ENCODE measurements at places on chromosomes 1 and 21.

DNA sequence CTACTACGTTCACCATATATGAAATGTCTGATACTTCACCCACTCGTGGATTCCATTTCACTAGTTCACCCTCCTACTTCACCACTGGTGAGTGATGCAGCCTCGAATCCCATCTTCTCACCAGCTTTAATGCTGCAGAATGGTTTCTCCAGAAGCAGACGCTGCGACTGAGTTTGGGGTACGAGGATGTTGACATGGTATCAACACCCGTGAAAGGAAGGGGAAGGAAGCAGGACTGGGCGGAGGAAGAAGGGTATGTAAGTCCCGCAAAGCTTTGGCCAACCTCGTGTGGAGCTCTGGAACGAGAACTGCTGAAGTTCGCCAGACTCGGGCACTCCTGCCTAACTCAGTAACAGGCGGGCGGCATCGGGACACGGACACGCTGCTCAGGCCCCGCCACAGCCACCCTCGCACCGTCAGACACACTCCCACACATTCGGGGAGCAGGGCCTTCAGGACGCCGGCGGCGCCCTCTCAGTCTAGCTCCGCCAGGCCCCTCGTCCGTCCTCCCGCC, 833 bp upstream of the DIP2A start:
- DNase-seq, result no peak

- no peak for DNase-seq
Measured at GRCh38 chr21:43903451-43904091, 38.5 kb downstream of the AGPAT3 start.

DNA sequence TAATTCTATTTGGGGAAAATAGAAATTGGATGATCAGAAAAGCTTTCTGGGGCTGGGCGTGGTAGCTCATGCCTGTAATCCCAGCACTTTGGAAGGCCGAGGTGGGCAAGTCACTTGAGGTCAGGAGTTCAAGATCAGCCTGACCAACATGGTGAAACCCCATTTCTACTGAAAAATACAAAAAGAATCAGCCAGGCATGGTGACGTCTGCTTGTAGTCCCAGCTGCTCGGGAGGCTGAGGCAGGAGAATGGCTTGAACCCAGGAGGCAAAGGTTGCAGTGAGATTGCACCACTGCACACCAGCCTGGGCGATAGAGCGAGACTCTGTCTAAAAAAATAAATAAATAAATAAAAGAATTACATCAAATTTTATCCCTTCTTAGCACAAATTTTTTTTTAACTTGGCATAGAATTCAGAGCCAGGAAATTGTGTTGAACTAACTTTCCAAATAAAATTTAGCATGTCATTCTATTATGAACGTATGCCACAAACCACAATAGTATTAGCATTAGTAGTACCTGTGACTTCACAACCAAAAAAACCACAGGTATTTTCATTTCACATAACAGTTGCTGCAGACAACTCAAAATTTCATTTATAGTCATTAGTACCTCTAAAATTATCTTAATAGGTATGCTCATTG, 4.5 kb upstream of the ANKRD13C start:
- no peak for DNase-seq

DNA sequence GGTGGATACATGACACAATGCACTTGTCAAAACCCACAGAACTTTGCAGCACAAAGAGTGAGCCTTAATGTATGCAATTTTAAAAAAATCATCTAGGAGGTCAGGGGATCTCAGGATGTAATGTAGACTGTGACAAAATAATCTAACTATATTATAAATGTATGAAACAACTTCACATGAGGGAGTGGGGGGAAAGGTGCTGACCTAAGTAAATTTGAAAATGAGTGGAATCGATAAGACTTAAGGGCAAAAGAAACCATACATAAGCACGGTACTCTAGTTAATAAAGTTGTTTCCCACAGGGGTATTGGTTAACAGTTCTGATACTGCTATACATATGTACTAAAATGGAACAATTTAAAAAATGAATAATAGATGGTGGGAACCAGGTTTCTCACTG, 64.7 kb downstream of the PRPF38A start:
- no peak for DNase-seq

- DNase-seq, result no peak
Measured at GRCh38 chr21:30717105-30717504, 1.5 kb downstream of the KRTAP21-3 start.

DNA sequence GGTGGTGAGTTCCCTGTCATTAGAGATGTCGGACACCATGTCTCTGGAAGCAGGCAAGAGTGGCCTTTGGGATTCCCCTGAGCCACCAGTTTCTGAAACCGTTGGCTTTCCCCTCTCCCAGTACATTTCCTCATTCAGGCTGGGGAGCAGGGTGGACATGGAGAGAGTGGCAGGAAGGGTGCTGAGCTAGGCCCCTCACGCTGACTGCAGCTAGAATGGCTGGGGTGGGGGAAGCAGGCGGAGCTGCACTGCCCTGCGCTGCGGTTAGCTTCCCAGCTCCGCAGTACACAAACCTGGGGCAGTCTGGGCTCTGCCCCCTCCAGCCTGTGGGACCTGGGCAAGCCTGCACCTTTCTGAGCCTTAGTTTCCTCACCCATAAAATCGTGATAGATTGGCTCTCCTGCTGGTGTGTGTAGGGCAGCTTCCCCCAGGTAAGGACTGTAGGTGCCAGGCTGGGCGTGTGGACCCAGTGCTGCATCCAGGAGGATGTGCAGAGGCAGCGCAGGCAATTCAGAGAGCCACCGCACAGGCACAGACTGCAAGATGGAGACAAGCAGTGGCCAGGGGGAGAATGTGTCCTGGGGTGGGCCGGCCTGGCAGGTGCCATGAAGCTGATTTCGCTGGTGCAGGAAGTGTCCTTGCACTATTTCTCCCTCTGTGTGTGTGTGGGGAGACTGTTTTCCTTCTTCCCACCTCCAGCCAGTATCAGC, 3.0 kb downstream of the PLA2G2F start:
- DNase-seq, result no peak

- no peak for DNase-seq
Measured at GRCh38 chr1:19343617-19344350, 31.7 kb downstream of the SLC66A1 start.

DNA sequence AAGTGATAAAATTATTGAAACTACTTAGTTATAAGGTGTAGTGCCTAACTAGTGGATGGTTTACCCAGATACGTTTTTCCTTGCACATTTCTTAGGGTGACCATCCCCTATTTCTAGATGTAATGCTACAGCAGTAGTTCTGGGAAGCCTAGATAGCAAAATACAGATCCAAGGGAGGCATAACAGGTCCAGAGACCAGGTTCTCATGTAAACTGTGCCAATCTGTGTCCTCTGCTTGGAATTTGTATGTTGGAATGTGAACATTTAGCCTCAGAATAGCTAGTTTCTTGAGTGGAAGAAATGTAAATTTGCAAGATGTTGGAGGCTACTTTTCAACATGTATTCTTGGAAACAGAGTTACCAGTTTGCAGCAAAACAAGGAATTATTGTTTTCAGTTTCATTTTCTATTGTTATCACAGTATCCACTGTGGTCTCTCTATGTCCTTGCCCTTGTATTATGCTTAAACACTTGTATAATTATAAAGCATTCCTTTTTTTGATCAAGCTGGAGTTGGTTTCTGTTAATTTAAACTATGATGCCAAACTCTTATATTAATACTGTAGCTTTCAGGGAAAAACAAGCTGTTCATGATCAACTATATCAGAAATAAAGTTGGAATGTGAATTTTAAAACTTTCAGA, 102.0 kb upstream of the BRINP3 start:
- no peak for DNase-seq

DNA sequence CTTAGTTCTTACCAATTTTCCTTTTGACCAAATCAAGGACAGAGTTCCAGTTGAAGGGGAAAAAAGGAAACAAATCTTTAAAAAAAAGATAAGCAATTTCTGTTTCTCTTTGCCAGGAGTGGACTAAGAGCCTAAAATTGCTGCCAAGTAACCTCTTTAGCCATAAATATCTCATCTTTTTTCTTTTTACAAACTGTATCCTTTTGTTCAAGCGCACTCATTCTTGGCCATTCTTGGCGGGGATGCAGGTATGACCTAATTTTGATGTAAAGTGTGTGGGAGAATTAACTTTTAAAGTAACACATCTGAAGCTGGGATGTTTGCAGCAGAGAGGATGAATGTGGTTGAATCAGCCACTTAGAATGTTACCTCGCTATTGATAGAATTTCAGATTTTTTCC, 13.4 kb upstream of the KIF1B start:
- DNase-seq, result peak; percentile 55

- DNase-seq, result no peak
Measured at GRCh38 chr1:110639724-110640386, 33.7 kb upstream of the KCNA2 start.

DNA sequence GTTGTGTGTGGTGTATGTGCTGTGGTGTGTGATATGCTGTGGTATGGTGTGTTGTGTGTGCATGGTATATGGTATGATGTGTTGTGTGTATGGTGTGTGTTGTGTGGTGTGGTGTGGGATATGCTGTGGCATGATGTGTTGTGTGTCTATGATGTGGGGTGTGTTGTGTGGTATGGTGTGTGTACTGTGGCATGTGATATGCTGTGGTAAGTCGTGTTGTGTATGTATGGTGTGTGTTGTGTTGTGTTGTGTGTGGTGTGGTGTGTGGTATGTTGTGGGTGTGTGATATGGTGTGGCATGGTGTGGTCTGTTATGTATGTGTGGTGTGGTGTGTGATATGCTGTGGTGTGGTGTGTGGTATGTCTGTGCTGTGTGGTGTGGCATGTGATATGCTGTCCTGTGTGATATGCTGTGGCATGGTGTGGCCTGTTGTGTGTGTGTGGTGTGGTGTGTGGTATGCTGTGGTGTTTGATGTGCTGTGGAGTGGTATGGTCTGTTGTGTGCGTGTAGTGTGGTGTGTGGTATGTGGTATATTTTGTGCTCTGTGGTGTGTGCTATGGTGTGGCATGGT, 318.0 kb downstream of the PTPRU start:
- DNase-seq, result no peak

DNA sequence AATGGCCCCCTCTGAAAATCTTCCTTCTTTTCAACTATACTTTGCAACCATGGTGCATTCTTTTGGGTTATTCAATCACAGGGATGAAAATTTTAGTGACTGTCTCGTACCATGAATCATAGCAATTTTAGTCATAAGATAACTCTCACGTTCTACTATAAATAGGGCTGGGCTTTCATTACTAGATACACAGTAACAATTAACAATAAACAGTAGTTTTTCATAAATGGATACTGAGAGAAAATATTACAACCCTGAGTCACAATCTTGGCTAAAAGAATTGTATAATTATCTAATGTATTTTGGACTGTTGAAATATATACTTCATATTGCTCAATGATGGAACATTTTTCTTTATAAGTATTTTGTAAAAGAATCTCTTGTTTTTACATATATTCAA, 96.1 kb downstream of the TEX35 start:
- DNase-seq, result no peak

DNA sequence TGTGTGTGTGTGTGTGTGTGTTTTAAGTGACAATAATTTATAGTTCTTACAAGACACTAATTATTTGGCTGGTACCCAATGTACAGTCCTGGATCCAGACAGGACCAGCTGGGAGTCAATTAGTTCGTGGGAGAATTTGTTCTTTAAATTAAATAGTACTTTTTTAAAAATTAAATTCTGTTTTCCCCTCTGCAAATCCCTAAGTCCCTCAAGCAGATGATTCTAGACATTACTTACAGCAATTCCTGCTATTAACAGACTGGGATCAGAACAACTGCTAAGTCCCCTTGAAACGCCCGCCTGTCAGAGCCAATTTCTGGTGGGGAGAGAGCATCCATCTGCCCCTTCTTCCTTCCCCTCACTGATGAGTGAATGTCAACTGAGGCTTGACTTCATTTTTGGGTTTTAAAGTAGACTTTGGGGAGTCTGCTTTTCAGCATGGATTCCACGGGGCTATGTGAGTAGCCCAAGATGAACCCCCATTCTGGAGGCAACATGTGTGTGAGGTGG, 83.9 kb downstream of the SMYD2 start:
- no peak for DNase-seq

- no peak for DNase-seq
Measured at GRCh38 chr1:6928106-6928885, 143.0 kb downstream of the CAMTA1 start.

GRCh38 chr1:178724728-178725465, at the start of gene RALGPS2:
RALGPS2 (plus strand) TSS chr1:178725244; CDS start chr1:178776765, 51,521 bp downstream.
- peak; percentile 66 for DNase-seq

- DNase-seq, result no peak
Measured at GRCh38 chr21:43598416-43599120, 60.7 kb downstream of the HSF2BP start.

GRCh38 chr1:202586018-202586821, 124.0 kb downstream of the SYT2 start:
- DNase-seq, result no peak

Data from uterus (tissue), 4 donors.